ENCODE measurements at places on chromosomes 1 and 21.

GRCh38 chr1:201488830-201489589, 17.9 kb downstream of the CSRP1 start:
- DNase-seq, result peak; percentile 81

DNA sequence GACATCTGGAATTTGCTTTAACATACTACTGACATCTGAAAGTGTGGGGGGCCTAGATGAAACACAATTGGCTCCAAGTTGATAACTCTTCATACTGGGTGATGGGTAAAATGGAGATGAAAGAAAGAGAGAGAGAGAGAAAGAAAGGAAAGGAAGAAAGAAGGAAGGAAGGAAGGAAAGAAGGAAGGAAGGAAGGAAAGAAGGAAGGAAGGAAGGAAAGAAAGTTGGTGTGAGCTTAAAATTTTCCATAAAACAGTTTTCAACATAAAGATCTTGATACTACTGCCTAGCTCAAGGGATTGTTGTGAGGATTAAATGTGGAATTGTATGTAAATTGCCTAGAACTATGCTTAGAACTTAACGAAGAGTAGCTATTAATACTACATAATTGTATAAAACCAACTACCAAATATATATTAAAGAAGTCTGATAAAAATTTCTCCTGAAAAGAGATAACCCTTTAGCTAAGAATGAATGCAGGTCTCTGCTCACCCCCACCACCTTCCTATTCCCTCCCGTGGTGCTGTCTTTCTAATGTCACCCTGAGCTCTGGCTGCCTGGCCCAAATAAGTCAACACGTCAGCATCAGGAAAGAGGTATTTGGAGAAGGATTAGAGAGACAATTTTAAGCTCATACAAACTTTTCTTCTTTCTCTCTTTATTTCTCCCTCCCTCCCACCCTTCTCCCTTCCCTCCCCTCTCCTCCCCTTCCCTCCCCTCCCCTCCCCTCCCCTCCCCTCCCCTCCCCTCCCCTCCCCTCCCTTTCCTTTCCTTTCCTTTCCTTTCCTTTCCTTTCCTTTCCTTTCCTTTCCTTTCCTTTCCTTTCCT, 89.3 kb upstream of the SGIP1 start:
- DNase-seq, result no peak

DNA sequence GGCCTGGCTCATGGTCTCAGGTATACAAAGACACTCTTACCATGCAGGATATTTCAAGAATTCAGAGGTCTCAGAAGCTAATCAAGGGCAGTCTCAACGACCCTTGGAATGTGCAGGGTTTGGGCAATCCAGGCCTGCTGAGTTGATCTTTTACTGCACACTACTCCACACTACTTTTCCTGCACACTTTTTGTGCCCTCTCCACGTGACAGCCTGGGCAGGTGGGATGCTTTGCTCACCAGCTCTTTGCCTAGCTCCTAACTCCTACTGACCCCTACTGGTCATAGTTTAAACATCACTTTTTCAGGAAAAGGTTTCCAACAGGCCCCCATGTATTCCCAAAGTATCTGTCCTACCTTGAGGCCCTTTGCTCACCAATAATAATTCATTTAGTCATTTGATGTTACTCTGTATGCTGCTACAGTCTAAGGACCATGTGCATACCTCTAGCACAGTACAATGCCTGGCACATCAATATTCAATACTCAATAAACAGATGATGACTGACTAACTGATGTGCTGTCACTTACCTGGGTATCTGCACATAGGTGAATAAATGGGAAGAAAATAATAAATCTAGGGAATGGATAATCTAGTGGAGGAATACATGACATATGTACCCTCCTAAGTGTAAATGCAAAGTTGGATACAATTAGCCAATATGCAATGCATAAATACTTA, 9.6 kb downstream of the DUSP23 start:
- DNase-seq, result peak; percentile 27

DNA sequence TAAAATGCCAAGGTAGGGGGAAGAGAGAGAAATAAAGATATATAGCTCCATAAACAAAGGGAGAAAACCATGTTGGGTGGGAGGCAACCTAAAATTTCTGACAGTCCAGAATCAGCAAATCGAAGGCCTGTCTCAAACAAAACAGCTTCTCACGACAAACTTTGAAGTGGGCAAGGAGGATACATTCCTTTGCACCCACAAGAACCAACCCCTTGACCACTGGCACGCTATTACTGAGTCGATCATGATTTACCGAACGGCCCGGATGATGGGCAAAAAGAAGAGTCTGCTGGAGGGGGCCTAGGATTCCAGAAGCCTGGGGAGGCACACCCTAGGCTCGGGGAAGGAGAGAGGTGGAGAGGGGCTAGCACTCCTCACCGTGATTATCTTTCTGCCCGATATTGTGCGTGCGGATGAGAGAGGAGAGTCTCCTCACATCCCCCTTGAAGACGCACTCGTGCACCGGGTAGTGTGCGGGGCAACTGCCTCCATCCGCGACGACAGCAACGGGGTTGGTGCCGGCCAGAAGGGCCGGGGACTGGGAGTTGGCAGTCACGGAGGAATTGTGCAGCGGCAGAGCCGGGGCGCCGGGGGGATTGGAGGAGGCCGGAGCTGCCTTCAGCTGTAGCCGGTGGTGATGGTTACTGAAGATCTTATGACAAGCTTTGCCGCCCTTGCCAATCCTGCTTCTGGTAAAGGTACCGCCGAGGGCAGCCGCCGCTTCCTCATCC, 756 bp downstream of the ANKRD13C start:
- no peak for DNase-seq

GRCh38 chr1:25067518-25068251, 137.6 kb upstream of the RUNX3 start:
- no peak for DNase-seq

DNA sequence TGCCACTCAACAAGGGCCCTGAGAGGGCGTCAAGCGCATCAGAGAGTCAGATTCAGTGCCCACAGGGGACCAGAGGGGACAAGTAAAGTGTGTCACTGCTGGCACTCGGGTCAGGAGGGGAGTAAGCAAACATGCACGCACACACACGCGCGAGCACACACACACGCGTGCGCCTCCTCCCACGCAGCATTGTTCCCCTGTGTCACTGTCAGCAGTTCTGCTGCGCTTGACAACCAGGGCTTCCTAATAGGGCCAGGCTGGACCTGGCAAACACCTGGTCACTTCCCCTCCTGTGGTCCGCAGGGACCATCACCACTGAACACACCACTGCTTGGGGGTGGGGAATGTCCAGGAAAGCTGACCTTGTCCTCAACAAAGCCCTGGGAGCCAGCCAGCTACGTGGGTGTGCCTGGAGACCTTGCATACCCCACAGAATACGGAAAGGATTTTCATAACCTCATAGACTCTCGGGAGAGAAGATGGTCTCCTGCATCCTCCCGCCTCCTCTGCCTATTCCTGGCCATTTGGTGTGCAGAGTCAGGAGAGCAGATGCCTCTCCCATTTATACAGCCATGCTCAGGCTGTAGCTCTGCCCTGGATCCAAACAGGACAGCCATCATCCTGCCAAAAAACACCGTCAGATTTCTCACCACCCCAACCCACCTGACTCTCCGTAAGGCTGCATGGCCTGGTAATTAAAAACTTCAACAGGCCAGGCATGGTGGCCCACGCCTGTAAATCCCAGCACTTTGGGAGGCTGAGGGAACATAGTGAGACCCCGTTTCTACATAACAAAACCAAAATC, 73.2 kb downstream of the SSBP3 start:
- no peak for DNase-seq

DNA sequence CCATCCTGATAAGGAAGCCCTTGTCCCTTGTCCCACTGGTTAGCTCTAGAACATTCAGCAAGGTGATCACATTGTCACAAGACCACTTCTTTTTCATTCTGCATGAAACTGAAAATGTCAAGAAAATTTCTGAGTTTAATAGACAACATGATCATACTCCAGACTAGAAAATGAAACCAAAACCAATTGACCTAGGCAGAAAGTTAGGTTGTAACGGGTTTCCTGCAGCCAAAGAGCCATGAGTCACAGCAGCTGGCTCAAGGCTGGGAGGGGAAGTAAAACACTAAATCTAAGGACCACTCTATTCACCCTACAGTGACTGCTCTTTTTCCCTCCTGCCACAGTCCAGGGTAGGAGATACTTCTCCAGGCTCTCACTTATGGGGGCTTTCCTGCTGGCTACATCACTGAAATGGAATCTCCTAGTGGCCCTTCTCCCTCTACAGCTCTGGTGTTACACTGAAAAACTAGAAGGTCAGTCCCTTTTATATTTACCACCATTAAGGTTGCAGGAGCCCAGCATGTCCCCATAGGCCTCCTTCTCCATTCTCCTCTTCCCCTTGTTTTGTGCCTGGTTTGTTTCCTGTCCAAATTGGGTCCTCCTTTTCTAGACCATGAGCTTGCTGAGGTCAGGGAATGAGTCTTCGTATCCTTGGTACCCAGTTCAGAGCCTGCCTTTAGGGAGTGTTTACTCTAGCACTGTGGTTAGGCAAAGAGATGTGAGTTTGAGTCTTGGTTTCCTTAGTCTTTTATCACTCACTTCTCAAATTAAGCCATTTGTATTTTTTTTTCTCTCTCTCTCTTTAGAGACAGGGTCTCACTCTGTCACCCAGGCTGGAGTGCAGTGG, 236.5 kb upstream of the JUN start:
- peak; percentile 98 for DNase-seq

GRCh38 chr1:59819566-59820438, 5.1 kb downstream of the HOOK1 start:
- DNase-seq, result peak; percentile 23

DNA sequence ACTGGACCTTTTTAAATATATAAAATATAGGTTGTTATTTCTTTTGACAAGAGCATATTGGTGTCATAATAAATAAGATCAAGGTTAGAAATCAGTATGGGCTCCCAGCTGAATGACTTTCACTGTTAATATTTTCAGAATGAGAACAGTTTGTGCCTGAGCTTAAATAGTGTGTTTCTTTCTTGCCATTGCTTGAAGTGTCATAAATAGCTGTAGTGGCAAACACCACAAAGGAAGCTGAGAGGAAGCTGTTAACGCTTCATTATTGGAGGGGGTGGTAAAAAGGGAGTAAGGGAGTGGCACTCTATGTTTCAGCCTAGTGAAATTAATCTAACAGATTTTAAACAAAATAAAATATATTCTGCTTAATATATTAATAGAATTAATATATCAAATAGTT, 1089.8 kb upstream of the NCAM2 start:
- DNase-seq, result no peak

- no peak for DNase-seq
These were observed 75.2 kb downstream of the GFI1 start for GRCh38 chr1:92411511-92411910.

- no peak for DNase-seq
These were observed 52.8 kb downstream of the EDN2 start for GRCh38 chr1:41431490-41432350.

GRCh38 chr1:112457241-112457640, 51.5 kb upstream of the WNT2B start:
- DNase-seq, result no peak

GRCh38 chr1:206658981-206659273, 23.6 kb downstream of the DYRK3 start:
- no peak for DNase-seq

GRCh38 chr1:119714583-119714982, 2.8 kb downstream of the PHGDH start:
- no peak for DNase-seq

DNA sequence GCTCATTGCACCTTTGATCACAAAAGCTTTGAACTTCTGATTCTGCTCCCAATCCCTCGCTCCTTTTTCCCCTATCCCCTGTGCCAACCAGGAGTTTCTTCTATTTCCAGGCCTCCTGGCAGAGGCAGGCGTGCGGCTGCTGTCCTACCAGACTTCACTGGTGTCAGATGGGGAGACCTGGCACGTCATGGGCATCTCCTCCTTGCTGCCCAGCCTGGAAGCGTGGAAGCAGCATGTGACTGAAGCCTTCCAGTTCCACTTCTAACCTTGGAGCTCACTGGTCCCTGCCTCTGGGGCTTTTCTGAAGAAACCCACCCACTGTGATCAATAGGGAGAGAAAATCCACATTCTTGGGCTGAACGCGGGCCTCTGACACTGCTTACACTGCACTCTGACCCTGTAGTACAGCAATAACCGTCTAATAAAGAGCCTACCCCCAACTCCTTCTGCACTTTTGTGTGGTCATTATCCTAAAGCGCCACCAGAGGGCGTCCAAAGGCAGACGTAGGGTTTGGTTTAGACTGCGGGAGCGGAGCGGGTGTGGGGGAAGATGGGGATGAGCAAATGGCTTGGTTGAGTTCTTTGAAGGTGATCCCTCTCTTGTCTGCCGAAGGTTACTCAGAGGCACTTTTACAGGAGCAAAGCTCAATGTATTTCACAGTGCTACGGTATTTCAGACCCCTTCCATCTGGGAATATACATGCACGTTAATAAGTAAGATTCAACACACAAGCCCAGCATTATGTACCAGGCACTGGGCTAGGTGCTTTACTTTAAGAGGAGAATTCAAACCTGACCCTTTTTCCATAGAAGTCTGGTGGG, 24.7 kb downstream of the HMGCS2 start:
- peak; percentile 47 for DNase-seq

DNA sequence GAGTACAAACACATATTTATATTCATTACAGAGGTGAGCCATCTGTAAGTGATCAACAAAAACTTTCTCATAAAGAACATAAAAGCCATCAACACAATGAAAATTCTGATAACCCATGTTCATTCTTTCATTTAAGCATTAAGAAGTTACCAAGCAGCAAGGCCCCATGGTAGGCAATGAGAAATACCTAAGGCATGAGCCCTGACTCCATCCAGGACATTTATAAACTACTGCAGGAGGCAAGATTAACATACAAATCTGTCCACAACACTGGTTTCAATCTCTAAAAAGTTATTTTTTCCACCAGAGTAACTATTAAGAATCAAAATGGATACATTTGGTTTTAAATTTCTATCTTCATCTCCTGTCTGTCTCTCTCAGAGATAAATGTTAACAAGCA, 76.1 kb downstream of the SIPA1L2 start:
- no peak for DNase-seq

GRCh38 chr1:43491061-43491460, 37.3 kb upstream of the HYI start:
- DNase-seq, result no peak

- peak; percentile 57 for DNase-seq
These were observed 6.6 kb downstream of the EPHB2 start for GRCh38 chr1:22717037-22717760.

GRCh38 chr21:42010507-42011495, 641 bp upstream of the ZBTB21 start:
- peak; percentile 18 for DNase-seq

DNA sequence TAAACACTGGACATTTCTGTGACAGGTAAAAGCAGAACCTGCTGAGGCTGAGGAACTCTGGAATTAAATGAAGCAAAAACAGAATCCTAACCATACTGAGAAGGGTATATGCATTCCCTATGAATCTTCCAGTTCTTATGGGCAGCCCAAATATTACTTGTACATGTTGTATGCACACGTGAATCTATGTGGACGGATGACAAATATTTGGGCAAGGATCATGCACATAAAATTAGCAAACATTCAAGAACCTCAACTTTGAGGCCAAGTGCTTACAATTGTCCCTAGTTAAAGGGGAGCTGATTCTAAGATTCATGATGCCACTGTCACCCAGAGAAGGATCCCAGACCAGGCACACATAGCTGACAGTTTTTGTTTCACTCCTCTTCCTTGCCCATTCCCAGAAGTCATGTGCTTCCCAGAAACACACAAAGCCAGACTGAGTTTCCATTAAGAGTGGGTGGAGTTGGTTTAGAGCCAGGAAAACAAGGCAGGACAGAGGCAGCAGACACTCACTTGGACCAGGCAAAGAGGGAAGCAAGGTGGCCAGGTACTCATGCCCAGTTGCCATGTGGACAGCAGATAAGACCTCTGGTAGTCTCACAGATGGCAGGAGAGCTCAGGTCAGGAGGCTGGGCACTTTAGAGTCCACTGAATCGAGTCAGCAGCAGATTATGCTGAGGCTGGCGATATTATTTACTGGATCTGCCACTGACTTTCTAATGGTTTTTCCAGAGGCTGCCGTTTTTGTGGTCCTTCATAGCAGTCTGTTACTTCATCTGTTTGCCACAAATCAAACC, 25.6 kb downstream of the AK2 start:
- DNase-seq, result peak; percentile 73
